Muscle of arm (tissue), 14 donors: ENCODE measurements at places on chromosomes 6 and 20.
A peak's percentile ranks its signal among the peaks of the same experiment; 100 is the strongest.

- DNase-seq: no peak
These were observed 7.7 kb upstream of the CLIC5 start for GRCh38 chr6:46023216-46023915.

DNA sequence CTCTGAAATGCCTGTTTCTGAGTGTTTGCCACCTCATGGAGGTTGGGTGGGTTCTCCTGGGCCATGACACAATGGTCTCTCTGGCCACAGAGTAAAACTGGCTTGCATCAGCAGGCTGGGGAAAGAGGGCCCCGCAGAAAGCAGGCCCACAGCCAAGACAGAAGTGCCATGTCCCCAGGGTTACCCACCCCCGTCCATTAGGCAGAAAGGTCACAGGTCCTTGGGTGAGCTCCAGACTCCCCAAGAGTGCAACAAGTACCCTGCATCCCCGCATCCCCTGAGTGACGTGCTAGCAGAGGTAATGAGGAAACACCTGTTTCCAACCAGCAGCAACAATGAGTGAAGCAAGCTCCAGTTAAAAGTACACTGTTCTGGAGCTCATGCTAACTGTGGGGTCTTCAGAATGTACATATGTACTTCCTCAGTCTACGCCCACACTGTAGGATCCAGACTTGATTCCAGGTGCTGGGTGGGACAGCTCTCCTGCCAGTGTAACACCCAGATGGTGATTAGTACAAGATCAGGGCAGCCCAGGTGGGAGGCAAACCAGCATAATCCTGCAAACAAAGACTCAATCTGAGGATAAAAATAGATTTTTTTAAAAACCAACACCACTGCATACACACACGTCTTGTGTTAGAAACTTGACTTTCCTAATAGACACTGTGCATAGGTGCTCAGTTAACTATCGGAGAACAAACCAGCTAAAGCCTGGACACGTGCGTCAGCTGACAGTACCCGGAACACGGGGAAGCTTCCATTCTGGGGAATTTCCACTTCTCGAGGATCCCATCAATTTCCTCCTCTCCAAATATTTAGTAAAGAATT, 31.5 kb downstream of the RRBP1 start:
- DNase-seq: no peak

- DNase-seq: no peak
These were observed 1094.4 kb upstream of the MAP3K7 start for GRCh38 chr6:91681296-91681695.

DNA sequence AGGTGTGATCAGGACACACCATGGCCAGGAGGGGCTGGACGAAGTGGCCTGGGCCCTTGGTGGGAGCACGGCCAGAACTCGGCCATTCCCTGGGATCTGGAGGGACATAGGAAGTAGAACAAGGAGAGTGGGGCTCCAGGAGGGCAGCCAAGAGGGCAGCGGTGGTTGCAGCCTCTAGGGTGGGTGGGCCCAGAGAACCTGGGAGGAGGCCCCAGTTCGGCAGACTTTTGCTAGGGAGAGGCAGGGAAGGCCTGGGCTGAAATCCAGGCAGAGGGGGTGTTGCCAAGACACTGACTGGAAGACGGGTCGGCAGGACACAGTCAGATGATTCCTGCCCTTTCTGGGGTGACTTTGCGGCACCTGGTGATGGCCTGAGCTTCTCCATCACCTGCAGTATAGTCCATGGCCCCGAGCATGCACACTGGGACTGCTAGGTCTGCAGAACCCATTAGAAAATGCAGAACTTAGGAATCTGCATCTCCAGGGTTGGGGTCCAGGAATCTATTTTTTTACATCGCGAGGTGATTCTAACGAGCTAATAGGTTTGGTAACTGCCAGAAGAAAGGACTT, 224.8 kb downstream of the SYNDIG1 start:
- peak; percentile 32 for DNase-seq

DNA sequence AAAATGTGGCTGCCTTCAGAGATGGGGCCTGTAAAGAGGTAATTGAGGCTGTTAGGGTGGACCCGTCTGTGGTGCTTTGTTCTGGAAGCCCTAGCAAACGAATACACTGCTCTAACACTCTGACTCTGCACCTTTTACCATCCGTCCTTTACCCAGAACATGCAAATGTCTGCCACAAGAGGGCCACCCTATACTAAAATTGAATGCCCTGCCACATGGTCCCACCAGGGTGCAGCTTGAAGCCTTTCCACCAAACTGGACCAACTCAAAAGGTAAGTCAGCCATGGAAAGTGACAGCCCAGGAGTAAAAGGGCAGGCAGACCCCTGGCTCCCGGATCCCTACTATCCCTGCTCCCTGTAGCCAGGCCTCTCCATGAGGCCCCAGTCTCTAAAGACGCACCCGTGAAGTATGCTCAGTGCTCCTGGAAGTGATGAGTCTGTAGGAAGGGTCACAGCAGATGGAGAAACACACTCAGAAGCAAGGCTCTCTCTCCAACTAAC, 5.8 kb upstream of the BFSP1 start:
- peak; percentile 76 for DNase-seq

DNA sequence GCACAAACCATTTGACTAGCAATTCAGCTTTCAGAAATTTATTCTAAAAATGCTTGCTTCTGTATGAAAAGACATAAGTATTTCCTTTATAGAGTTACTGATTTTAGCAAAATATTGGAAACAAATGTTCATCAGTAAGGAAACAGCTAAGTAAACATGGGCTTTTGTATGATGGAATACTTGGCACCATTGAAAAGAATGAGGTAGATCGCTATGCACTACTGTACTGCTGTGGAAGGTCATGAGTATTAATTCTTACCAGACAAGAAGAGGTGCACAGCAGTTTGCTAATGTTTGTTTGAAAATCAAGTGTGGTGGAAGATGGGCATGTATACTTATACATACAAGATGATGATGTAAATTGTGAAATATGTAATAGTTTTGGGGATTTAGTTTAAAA, 73.0 kb downstream of the FARS2 start:
- DNase-seq: no peak

DNA sequence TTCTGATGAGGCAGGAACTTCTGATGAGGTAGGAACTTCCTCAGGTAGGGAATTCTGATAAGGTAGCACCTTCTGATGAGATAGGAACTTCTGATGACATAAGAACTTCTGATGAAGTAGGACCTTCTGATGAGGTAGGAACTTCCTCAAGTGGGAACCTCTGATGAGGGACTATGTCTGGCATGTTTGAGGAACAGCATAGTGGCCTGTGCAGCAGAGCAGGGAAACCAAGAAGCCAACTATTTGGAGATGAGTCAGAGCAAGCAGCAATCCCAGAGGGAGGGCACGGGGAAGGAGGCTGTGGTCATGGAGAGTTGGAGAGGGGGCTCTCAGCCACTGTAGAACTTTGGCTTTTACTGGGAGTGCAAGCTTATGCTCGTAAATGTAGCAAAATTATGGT, 132.4 kb downstream of the CFAP61 start:
- DNase-seq: no peak

DNA sequence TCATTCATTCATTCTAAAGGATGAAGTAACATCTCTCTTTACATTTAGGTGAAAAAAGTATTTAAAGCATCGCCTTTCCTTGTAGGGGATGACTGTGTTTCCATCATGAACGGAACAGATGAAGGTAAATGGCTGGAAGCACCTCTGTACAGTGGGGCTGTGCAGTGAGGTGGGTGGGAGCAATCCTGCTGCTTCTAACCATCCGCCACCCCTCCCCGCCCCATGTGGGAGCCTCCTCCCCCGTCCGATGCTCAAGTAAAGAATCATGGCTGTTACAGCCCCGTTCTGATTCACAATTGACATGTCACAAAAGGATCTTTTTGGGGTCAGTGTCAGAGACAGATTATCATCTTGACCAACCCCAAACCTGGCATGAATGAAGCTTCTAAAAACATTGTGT, 19.3 kb downstream of the ENTPD6 start:
- no peak for DNase-seq

GRCh38 chr6:14925699-14926026, 320.2 kb upstream of the JARID2 start:
- no peak for DNase-seq

DNA sequence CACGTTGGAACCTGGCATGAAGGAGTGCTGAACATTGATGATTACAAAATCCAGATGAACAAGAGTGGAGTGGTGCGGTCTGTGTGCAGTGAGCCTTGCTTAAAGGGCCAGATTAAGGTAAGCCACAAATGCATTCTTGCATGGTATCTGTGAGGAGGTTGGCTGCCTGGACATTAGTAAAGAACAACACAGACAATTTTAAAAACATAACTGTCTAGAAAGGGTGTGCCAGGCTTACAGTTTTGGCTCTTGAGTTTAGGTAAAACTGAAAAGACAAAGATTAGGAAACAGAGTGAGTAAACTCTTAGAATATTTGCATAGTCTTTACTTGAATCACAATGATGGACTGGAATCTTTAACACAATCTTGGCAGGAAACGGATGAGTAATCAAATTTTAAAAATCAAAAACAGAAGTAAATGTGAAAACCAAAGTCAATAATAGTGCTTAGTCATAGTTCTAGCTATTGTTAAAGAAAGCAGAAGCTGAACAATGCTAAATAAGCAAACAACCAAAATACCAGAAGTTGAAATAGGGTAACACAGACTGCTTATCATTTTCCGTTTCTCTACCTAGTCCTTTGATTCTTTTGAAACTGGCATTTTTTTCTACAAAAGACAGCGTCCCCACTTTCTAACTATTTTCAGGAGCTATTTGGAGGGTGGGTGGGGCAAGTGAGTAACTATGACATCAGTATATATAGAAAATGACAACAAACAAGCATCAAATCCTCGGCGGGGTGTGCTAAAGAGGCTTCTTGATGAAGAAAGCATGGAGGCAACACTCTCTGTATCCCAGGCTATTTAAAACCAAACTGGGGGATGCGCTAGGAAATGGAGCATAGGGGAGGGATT, 185.8 kb upstream of the RAB32 start:
- no peak for DNase-seq

GRCh38 chr6:119636060-119636459, 286.5 kb upstream of the MAN1A1 start:
- DNase-seq: no peak

- DNase-seq: no peak
These were observed 129.8 kb upstream of the EDN1 start for GRCh38 chr6:12160326-12160725.

DNA sequence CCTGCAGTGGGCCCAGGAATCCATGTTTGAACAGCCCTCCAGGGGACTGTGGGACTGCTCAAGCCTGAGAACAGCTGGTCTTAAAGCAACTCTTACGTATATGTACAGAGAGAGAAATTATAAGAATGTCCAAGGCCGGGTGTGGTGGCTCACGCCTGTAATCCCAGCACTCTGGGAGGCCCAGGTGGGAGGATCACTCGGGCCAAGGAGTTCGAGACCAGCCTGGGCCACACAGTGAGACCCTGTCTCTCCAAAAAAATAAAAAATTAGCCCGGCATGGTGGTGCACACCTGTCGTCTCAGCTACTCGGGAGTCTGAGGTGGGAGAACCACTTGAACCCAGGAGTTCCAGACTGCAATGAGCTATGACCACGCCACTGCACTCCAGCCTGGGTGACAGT, 134.0 kb downstream of the DTNBP1 start:
- no peak for DNase-seq

DNA sequence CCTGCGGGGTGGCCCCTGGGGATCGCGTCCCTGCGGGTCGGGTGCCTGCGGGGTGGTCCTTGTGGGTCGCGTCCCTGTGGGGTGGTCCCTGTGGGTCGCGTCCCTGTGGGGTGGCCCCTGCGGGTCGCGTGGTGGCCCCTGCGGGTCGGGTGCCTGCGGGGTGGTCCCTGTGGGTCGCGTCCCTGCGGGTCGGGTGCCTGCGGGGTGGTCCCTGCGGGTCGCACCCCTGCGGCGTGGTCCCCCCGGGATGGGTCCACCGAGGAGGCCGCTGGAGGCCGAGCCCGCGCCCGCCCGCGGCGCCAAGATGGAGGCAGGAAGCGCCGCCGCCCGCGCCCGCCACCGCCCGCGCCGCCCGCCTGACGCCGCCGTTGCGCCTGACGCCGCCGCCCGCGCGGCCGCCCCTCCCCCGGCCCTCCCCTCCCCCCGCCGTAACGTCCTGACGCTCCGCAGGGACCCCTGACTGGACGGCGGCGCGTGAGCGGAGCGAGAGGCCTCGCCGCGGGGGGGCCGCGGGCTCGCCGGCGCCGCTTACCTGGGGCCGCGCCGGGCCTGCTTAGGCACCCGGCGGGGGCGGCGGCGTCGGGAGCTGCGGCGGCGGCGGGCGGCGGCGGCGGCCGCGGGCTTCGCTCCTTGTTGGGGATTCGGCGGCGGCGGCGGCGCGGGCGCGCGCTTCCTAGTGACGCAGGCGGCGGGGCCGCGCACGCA, at the start of gene GMEB2:
Gene GMEB2 (minus strand): TSS at position 678 of the 705 bp plus-strand sequence. CDS start 7,704 bp downstream, outside the sequence.
- peak; percentile 61 for DNase-seq

DNA sequence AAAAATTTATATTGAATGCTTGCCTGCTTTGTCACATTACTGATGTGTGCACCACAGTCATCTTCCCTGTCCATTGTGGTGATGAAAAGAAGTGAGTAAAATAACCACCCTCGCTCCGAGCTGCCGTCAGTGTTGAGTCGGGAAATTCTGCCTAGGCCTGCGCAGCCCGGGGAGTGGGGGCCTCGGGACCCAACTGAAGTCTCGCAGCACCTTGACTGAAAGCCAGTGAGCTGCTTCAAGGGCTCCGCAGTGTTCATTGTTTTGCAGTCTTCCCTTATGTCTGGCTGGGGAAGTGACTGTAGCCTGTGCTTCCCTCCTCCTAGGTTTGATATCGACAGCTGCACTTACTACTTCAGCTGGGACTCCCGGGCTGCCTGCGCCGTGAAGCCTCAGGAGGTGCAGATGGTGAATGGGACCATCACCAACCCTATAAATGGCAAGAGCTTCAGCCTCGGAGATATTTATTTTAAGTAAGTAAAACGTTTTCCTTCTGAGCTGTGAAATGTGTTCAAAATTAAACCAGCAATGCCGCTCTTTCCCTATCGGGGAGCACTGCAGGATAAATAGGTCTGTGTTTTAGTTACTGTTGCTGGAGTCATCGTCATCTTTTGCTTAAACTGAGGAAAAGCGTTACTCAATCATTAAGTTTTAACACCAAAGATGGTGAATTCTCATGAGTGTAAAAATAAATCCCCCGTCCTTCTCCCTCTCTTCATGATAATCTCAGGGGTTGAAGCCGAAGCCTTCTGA, 32.7 kb upstream of the SLC22A1 start:
- peak; percentile 41 for DNase-seq

- DNase-seq: no peak
These were observed 643 bp upstream of the SLC35D3 start for GRCh38 chr6:136921381-136921935.

- DNase-seq: peak; percentile 19
These were observed 73.4 kb upstream of the NOX3 start for GRCh38 chr6:155528982-155529453.

GRCh38 chr6:146865756-146866379, 267.1 kb downstream of the ADGB start:
- DNase-seq: no peak

DNA sequence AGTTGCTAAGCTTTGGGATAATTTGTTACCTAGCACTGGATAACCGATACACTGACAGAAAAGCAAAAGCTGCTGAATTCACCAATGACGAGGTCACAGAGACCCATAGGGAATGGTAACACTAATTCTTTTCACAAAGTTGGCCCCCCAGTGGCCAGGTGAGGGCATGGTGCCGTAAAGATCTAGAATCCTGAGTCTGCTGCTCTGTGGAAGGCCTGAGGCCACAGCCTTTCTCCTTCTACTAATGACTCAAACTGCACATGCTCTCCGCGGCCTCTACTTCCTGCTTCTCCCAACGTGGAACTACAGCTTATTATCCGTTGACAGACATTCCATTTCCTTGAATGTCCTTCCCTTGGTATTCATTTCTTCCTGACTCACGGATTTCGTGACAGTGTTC, 127.1 kb downstream of the OPRM1 start:
- DNase-seq: no peak
